ENCODE measurements at places on chromosomes 5 and 9.

GRCh38 chr5:174527916-174528540 lies 196.4 kb upstream of the MSX2 start:
- no peak for DNase-seq

GRCh38 chr9:88933607-88934379 lies 57.5 kb upstream of the S1PR3 start:
- DNase-seq = no peak

DNA sequence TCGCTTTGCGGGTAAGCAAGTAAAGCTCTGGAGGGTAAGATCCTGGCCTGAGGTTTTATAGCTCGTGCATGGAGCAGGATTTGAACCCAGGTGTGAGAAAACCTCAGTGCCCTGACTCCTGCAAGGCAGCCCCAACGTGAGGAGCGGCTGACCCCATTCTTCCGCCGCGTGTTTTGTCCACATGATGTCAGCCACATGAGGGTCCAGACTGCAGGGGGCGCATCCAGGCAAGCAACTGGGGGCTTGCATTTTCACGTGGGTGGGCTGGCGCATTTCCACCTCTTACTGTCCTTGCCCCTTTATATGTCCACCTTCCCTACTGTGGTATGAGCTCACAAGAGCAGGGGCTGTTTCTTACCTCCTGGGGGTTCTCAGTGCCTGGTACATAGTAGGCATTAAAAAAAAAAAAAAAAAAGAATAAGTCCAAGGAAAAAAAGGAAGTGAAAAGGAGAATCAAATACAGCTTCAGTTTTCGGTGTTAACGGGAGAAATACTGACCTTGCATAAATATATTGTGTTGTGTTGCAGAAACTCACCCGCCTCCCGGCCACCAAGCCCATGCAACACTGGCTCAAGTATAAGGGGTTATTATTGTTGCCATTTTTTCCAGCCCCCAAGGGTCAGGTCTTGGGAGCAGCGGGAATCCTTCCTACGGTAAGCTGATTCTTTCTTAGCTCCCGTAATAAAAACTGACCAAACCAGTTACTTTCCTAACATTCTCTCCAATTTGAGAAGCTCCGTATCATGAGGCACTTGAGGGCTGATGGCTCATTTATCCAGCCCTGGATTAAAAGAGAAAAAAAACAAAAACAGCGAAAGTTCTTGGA lies 15.0 kb downstream of the TLX3 start:
- no peak for DNase-seq

DNA sequence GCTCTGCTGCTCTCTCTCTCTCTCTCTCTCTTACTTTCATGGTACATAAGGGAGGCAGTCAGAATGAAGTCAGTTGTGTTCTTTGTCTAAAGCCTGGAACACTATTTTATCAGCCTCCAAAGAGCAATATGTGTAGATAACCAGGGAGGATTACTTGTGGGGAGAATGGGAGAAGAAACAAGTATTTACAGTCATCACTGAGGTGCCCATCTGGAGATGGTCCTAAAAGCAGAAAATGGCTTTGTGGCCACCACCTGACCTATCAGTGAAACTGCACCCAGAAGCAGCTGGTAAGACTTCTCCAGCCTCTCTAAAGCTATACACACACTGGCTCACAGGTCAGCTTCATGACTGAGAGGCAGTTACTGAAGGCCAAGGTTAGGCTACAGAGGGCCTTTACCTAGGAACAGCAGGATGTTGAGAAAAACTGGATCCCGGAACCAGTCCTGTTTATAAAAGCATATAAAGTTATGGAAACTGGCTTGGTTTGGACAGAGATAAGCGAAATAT lies 75.1 kb downstream of the MRPS27 start:
- no peak for DNase-seq

- DNase-seq = no peak
These were observed 40.2 kb downstream of the RCL1 start for GRCh38 chr9:4832786-4833579.

DNA sequence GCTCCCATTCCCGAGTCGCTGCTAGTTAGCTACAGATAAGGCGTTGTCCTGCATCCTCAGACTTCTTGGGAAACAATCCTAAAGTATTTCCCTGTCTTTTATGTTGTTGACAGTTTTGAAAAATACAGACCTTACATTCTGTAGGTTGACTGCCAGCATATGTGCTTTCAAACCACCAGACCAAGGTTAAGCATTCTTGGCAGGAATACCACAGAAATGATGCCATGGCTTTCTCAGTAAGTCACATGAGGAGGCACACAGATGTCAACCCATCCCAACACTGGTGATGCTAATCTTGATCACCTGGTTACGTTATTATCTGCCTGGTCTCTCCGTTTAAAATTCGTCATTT lies 871 bp downstream of the GLE1 start:
- no peak for DNase-seq

DNA sequence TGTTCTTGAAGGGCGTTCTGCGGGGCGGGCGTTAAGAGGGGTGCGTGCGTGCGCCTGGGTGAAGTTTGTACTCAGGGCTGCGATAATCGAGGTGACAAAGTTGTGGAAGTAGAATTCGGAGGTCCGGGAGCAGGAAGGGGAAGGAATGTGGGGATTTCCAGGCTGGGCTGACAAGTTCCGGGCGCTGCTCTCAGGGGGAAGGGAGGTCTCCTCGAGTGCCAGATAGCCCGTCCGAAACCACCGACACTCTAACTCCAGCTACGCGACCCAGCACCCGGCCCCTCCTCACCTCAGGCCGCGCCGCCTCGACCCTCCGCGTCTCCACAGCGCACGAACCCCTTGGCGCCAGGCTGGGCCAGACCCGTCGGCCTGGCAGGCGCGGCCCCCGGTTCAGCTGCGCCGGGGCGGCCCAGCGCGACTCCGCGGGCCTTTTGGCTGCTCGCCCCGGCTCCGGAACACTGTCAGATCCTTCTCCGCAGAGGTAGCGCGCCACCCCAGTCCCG lies at the start of gene IL6ST:
TSS of gene IL6ST (minus strand) at position 469 of the 503 bp plus-strand sequence. CDS start 18,685 bp downstream, outside the sequence.
- no peak for DNase-seq

- peak; percentile 20 for DNase-seq
These were observed 33.1 kb downstream of the APTX start for GRCh38 chr9:32968101-32969011.

DNA sequence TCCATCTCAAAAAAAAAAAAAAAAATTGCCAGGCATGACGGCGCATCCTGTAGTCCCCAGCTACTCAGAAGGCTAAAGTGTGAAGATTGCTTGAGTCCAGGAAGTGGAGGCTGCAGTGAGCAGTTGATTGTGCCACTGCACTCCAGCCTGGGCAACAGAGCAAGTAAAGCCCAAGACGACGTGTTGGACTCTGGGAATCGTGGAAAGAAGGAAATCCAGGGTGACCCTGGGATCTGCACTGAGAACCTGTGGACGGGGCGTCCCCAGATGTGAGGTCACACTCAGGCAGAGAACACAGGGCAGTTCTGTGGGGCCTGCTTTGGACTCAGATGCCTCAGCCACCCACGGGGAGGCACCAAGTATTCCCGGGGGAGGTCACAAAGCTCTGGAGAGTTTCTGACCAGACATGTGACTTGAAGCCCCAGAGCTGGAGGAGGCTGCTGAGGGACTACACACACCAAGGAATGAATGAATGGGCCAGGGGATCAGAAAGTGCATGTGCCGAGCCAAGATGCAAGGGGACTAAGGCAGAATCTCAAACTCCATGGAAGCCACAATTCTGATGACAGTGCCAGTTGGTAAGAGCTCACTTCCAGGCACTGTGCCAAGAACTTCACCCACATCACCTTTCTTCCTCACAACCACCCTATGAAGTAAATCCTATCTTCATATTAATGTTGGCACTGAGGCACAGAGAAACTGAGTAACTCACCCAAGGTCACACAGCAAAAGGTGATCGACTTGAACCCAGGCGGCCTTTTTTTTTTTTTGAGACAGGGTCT lies 12.9 kb downstream of the DYNC2I2 start:
- DNase-seq = no peak
